ENCODE measurements at places on chromosomes 2 and 18.

DNA sequence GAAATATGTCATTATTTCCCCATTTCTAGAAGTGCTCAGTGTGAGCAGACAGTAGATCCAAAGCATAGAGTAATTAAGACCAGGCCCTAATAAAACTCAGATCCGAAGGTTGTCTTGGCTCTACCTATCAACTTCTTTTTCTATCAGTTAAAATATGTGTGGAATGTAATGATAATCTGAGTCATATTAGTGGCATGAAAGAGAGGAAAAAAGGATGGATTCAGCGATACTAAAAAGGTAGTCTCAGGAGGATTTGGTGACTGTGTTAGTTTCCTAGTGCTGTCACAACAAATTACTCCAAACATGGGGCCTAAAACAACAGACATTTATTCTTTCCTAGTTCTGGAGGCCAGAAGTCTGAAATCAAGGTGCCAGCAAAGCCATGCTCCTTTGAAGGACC lies 103.7 kb upstream of the NABP1 start:
- no peak for DNase-seq

DNA sequence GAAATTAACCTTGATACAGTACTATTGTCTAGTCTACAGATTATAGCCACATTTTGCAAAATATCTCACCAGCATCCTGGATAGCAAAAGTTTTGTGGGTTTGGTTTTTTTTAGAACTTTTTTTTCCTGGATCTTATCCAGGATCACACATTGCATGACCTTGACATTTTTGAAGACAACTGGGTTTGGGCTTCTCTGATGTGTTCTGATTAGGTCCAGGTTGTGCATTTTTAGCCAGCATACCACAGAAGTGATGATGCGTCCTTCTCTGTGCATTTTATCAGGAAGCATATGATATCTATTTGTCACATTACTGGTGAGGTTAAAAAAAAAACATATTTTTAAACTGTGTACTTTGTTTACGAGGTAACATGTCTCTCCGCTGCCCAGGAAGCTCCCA lies 221.0 kb upstream of the OSR1 start:
- no peak for DNase-seq

GRCh38 chr2:234377761-234378391 lies 119.0 kb downstream of the ARL4C start:
- peak; percentile 93 for DNase-seq

DNA sequence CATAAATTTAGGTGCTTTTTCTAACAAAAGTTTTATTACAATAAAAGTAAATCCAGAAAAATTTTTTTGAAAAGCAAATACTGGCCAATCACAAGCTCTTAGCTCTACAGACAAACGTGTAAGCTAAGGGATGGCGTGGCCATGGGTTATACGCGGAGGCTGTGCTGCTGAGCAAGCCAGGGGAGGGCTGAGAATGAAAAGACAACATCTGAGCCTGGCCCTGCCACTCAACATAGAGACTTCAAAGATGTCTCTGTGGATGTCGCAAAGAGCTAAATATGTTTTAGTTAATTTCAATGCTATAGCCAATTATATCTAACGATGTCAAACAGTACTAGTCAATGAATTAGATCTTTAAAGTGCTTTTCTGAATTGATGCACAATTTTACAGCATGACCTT lies 33.3 kb upstream of the NT5DC4 start:
- no peak for DNase-seq

GRCh38 chr18:76488190-76488589 lies 6.9 kb downstream of the ZNF516 start:
- no peak for DNase-seq

- DNase-seq = no peak
Measured at GRCh38 chr2:157722580-157723234, 94.0 kb upstream of the ACVR1C start.

DNA sequence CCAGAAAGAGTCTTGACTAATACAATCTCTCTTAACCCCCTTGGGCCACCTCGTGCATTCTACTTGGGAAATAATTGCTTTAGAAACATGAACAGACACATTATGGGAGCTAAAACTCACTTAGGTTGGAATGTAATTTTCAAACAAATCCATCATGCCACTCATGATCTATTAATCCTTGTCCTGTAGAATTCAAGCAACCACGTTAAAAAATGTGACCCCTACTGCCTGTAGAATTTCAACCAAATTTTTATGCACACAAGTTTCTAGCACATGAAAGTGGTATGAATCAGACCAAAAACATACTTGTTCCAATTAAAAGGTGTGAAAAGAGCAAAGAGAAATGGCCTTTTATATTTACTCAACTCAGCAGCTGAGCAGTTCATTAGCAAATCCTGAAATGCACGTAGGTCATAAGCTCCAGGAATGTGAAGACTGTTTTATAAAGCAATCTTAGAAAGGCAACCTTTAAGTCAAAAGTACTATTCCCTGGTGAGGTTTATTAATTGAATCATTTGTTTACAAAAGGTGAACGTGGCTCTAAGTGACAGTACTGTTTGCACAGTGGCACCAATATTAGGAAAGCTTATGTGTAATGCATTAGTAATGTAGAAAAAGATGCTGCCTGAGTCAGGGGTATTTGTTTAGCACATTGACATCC lies 459.4 kb upstream of the UBE2E3 start:
- DNase-seq = no peak
